ENCODE measurements at places on chromosomes 2 and 18.

DNA sequence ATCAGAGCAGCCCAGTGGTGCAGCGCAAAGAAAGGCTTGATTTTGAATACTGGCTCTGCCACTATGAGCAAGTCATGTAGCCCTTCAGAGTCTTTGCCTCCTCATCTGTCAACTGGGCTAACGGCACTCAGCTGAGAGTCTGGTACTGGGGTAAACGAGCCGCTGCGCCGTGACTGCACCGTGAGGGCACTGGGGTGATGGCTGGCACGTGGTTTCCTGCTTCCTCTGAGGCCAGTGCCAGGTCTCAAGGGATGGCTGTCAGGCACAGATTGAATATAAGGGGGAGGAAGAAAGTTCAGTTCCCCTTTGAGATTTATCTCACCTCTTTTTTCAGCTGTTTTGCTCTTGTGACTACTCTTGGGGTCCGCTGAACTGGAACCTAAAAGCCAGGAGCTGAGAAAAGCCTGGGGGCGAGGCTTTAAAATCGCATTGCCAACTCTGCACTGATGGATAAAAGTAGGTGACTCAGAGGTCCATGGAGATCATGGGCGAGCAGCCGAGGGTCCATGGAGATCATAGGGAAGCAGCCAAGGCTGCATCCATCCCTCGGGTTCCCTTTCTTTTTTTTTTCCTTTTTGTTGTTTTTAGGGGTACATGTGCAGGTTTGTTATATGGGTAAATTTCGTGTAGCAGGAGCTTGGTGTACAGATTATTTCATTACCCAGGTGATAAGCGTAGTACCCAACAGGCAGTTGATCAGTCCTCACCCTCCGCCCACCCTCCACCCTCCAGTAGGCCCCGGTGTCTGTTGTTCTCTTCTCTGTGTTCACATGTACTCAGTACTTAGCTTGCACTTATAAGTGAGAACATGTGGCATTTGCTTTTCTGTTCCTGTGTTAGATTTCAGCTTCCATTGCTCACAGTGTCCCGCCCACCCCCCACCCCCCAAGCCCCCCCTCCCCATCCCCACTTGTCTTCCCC, 114.3 kb downstream of the SPP2 start:
- DNase-seq = no peak

DNA sequence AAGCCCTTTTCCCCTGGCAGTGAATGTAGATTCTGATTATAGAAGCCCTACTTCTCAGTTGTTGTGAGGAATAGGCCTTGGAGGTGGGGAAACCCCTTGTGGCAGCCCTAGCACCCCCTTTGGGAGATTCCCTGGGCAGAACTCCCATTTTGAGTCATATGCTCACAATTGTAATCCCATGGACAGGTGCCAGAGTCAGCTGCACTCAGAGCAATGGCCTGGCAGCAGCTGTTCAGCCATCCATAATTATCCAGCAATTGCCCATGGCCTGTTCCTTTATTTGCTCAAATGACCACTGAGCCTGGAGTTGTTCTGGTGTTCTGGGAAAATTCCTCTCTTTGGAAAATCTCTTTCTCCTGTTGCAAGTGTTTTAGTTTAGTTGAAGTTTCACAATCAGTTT, 71.7 kb downstream of the PTRHD1 start:
- DNase-seq = peak; percentile 67

DNA sequence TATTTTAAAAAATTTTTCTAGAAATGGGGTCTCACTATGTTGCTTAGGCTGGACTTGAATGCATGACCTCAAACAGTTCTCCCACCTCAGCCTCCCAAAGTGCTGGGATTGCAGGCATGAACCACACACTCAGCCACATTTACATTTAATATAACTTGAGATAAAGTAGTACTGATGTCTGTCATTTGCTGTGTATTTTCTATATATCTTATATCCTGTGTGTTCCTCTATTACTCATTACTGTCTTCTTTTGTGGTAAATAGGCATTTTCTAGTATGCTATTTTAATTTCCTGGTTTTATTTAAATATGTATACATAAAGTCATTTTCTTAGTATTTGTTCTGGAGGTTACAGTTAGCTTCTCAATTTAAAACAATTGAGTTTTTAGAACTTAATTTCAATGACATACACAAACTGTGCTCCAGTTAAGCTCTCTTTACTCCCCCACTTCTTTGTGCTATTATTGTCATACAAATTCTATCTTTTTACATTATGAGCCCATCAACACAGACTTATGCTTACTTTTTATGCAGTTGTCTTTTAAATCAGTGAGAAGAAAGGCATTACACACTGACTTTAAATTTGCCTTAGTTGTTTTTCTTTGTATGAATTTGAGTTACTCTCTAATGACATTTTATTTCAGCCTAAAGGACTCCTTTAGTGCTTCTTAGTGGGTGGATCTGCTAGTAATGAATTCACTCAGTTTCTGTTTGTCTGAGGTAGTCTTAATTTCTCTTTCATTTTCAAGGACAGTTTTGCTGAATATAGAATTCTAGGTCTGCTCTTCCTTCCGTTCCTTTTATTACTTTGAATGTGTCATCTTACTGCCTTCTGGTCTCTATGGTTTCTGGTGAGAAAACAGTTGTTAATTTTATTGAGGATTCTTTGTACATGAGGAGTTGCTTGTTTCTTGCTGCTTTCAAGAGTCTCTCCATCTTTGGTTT, 6.2 kb upstream of the INPP4A start:
- no peak for DNase-seq

DNA sequence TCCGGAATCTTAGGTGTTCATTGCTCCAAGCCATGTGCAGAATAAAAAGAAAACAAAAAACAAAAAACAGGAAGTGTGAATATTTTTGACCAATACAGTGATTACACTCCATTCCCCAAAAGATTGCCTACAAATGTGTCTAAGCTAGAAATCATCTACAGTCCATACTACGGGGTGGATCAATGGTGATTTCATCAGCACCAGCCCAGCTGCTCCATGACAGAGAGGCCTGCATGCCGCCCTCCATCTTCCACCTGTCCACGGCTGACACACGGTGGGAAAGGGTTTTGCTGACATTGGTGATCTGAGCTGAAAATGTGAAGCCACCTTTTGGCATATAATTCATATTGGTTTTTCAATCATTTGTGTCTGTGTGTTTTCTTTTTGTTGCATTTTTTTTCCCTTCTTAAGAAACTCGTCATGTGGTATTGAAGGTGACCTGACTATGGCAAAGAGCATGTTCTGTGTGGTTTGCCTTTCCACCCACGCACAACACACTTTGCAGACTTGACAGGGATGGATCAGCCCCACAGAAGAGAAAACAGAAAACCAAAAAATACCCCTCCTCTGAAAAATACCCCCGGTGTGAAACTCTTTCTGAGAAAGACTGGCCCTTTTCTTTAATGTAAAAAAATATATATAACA, 533.1 kb downstream of the RNF144A start:
- no peak for DNase-seq

DNA sequence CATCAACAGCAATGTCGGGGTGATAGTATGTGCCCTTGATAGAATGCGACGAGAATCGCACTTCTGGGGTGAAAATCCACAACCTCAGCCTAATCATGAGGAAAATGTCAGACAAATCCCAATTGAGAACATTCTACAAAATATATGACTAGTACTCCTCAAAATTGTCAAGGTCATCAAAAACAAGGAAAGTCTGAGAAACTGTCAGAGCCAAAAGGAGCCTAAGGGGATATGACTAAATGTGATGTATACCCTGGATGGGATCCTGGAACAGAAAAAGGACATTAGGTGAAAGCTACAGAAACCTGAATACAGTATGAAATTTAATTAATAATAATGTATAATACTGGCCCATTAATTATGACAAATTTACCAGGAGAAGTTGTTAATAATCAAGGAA, 7.6 kb upstream of the CACNB4 start:
- DNase-seq = no peak

All from left ventricle myocardium inferior (tissue), 1 donor.